Posterior vena cava (tissue), 2 donors: ENCODE measurements at places on chromosomes 16 and 17. TPM values are rescaled to one million over a fixed set of nuclear protein-coding genes. Genes with fewer than 3 reads are reported as not detected.

PRAC2 gene
- not detected for total RNA-seq

SLC5A11 gene
- total RNA-seq = not detected

CMTM1 gene
- total RNA-seq = 2.1 TPM

KCTD2 gene
- 23.0 TPM for total RNA-seq

UTS2R gene
- total RNA-seq = not detected

PRCD gene
- 4.7 TPM for total RNA-seq

MYADML2 gene
- not detected for total RNA-seq

SLC38A8 gene
- total RNA-seq = not detected

ZNF174 gene
- total RNA-seq = 7.1 TPM

- DNase-seq = no peak
Measured at GRCh38 chr17:4341616-4341977, 24.9 kb downstream of the UBE2G1 start.

GRCh38 chr17:72191921-72192799, 71.3 kb downstream of the SOX9 start:
- DNase-seq = no peak

GRCh38 chr17:57881143-57881542, 31.3 kb upstream of the MRPS23 start:
- DNase-seq = no peak

GRCh38 chr17:17414341-17414805, 62.4 kb upstream of the MED9 start:
- DNase-seq = peak; percentile 87

- DNase-seq = peak; percentile 23
Measured at GRCh38 chr17:74729368-74729767, 7.7 kb upstream of the RAB37 start.

DNA sequence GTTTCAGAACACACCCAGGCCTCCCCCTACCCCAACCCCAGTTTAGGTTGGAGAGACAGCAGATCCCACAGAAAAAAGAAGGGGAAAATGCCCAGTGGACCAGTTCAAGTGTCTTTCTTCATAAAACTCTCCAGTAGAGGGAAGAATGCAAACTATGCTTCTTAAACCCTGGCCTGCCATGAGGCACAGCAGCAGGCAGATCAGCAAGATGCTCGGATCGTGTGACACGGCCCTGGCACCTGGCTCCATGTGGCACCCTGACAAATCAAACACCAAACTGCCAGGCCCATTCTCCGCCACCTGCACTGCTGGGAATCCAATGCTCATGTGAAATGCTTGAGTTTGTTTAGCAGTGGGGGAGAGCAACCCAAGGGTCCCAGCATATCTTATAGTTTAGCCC, 166.8 kb downstream of the SOX9 start:
- DNase-seq = no peak

DNA sequence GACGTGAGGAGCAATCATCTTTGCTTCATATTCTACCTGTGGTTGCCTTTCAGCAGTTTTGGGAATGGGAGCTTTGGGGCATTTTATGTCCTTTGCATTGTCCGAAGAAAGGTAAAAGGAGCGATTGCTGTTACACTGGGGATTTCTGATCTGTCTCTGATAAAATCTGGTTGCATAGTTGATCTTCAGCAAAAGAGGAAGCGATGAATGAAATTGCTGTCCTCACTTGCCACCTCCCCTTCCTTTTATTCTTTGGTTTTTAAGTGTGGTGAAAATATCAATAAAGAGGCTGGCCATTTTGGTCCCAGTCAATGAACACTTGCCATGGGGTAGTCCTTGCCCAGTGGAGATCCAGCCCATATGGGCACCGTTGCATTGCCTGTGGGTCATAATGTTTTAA, 236.8 kb downstream of the MSI2 start:
- DNase-seq = no peak

DNA sequence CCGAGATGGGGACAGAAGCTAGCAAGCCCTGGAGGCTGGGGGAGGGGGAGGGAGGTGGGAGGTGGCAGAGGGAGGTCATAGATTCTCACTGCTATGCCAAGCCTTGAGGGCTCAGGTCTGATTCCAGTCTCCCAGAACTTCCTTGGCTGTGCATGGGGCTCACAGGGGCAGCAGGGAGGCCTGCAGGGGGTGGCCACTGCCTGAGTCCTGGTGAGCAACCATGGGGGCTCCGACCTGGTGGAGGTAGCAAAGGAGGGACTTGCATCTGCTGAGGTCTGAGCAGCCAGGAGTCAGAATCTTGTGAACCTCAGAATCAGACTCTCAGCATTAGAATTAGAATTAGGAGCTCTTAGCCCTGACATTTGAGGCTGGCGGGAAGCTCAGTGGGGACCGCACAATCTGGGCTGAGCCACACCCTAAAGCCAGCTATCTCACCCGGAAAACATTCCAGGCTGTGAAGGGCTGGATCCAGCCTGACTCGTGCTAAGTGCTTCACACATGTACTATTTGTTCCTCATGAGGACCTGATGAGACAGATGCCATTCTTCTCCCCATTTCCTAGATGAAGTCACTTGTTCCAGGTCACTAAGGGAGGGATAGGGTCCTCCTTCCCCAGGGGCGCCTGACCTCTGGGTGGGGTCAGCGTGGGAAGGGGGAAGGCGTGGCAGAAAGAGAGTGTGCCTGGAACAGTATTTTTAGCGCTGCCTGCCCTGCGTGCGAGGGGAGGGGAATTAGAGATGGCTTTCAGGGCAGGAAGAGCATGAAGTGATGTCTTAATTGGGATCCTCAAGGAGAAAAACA, 17.3 kb upstream of the KCNJ12 start:
- no peak for DNase-seq

- no peak for DNase-seq
Measured at GRCh38 chr16:15966836-15967546, 17.6 kb downstream of the ABCC1 start.

- DNase-seq = peak; percentile 30
Measured at GRCh38 chr17:19531780-19532501, 1.7 kb upstream of the SLC47A1 start.

- DNase-seq = no peak
Measured at GRCh38 chr16:60712144-60712543, 1324.1 kb downstream of the CDH8 start.

- DNase-seq = no peak
Measured at GRCh38 chr17:47862621-47863440, 11.9 kb upstream of the SP6 start.

DNA sequence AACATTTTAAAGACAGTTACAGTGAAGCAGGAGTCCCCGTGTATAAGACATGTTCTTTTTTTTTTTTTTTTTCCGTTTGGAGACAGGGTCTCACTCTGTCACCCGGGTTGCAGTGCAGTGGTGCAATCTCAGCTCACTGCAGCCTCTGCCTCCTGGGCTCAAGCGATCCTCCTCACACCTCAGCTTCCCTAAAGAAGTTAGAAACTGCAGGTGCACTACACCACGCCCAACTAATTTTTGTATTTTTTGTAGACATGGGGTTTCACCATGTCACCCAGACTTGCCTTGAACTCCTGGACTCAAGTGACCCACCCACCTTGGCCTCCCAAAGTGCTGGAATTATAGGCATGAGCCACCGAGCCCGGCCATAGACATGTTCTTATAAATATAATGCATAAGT, 3.0 kb downstream of the EVI2B start:
- peak; percentile 69 for DNase-seq

DNA sequence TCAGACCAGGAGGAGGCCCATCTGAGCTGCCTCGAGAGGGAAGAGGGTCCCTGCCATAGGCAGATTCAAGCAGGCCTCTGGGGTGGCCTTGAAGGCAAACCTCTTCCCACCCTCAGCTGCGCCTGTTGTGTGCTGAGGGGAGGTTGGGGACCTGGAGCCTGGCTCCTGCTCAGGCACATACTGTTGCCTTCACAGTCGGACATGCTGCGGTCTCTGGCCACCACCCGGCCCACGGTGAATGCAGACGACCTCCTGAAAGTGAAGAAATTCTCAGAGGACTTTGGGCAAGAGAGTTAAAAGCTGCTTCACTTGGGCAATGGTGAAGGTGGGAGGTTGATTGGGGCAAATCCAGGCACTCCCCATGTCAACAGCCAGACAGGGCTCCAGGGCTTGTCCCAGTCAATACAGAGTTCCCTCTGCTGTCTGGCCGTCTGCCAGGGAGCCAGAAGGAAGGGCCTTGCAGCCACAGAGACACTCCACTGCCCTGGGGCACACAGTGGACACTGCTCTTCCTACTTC, 6.3 kb downstream of the PDF start:
- DNase-seq = peak; percentile 88

DNA sequence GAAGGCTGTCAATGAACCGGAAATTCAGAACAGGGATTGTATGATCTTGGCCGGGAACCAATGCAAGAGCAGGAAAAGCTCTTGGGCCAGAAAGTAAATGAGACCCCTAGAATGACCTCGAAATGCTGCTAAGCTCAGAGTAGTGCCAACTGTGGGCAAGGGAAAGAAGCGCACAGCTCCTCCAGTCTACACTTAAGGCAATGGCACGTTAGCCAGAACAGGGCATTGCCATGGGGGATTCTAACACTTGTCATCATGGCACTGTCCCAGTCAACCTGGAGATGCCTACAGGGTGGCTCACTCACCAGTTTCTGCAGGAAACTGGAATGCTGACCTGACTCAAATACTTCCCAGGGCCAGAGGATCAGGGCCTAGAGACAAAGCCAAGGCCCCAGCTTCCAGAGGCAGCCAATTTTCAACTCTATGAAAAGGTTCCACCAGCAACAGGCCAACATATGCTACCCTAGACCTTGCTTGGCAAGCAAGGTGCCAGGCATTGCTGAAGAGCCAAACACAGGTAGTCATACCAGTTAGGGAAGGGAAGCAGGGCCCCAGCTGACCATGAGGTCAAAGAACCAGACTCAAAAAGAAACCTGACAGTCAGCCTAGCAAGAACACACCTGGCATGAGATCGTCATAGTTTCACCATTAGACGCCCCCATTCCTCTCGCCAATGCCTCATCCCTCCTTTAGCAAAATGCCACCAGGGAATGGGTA, 34.9 kb downstream of the ARHGAP17 start:
- DNase-seq = no peak

GRCh38 chr16:70653406-70653805, 7.0 kb downstream of the IL34 start:
- no peak for DNase-seq

DNA sequence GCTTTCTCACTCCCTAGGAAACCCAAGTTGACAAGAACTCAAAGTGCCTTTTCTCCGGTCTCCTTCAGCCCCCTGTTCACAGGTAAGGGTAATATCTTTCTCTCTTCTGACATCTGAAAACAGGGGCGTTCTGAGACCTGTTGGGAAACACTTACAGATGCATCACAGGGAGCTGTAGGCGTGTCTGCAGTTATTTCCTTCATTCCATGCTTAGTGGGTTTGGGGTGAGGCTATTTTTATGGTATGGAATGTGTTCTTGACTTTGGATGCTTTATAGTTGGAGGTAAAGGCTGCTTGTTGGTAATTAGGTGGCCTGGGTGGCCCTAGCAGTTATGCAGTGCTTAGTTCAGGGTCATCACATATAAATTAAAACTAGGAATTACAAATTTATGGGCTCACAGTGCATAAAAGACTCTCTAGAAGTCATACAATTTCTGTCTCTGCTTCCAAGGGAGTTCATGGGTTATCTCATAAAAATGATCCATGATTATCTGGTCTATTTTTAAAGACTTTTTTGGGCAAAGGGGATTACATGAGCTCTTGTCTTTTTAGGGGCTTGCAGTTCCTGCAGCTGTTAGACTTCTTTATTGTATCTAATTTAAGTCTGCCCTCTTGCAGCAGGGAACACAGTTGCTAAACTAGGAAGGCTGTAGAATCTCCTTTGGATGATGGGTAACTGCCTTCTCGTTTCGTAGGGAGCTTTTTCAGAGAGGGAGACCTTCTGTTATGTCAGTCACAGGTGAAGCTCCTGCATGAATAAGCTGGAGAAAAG, 10.2 kb downstream of the SOCS7 start:
- DNase-seq = no peak

GRCh38 chr16:12062343-12063003, 85.9 kb downstream of the SNX29 start:
- DNase-seq = peak; percentile 97

DNA sequence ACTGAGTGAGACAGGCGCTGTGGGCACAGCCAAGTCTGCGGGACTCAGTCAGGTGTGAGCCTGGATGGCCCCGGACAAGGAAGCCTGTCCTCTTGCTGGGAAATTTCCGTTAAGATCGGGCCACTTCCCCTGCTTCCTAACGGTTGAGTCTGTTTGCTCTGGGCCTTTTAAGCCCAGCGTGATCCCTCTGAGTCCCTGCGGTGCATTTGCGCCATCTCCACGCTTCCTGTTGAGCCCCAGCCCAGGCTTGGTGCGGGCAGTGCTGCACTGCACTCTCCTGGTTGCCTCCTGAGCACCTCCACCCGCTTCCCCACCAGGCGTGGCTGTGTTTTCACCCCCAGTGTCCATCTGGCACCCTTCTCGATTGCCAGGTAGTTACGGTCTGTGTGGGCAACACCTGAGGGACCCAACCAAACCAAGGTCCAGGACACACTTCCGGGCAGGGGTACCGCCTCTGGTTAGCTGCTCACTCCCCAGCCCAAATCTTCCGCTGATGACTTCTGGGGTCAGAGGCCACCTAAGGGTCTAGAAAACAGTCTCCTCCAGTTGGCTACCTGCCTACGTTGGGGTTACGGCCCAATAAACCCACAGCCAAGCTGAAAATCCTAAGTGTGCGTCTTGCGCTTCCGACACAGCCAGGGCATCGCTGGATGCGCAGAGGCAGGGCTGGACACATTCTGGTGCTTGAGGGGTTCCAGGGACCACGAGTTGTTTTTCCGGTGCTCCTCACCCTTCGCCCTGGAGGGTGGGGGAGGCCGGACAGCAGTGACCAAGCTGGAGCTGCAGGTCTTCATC, 1.4 kb upstream of the SLC25A10 start:
- no peak for DNase-seq

- no peak for DNase-seq
Measured at GRCh38 chr16:47806309-47806847, 345.2 kb downstream of the PHKB start.

- DNase-seq = no peak
Measured at GRCh38 chr16:12964461-12964860, 63.1 kb downstream of the SHISA9 start.

DNA sequence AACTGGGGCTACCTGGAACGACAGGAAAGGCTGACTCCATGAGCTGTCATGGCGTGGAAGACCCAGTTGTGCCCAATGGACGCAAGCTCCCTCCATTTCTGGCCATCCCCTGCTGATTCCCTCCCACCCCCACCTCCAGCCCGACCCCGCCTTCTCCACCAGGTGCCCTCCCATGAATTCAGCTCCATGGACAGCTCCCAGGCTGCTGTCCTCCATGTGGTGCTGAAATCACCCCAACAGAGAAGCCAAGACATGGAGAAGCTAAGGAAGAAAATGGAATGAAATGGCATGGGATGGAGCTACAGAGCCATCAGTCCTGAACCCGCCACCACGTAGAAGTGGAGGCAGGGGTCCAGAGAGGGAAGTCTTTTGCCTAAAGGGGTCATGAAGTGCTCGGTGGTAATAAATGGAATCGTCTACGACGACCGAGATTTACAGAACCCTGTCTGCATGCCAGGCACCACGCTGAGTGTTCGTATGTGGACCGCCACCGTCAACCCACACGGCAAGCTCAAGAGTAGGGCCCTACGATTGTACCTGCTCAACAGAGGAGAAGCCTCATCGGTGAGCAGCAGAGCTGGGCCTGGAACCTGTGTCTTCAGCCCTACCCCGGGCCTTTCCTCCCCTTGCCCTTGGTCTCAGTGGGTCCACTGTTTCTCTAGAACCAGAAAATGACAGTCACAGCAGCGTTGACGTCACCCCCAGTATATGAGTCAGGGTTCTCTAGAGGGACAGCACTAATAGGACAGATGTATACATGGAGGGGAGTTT, 9.3 kb upstream of the ZC3H18 start:
- DNase-seq = no peak
